Stimulated activated CD4-positive, alpha-beta T cell treated with anti-CD3 and anti-CD28 coated beads, Interleukin-15, amount 100 ng/mL, for 48 hours (primary cell): ENCODE measurements at places on chromosomes 7 and 10.

- DNase-seq, result no peak
Observed at GRCh38 chr10:132521466-132522102, 16.0 kb upstream of the INPP5A start.

DNA sequence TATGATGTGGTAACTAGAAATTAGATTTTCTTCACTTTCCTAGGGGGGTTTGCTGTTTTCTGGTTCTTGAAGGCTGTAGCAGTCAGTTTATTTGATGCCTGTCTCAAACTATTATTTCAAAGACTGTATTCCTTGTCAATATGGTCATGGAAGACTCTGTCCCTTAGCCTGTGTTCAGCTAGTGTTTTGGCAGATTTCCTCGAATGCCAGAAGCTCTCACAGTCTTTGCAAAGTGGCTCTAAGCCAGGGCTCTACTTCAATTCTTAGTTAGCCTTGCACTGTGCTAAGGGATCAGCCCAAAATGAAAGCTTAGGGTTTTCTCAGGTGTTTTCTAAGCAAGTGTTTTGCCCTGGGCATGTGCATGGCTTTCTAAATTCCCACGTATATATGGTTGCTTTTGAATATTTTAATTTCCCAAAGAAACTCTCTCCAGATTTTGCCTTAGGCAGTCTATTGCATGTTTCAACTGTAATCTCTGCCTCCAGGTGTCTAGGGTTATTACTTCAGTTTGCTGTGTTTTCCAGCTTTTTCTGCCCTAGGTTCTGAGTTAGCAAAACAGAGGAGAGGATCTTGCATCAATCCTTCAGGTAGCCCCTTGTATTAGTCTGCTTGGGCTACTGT, 7.2 kb upstream of the C1GALT1 start:
- no peak for DNase-seq

DNA sequence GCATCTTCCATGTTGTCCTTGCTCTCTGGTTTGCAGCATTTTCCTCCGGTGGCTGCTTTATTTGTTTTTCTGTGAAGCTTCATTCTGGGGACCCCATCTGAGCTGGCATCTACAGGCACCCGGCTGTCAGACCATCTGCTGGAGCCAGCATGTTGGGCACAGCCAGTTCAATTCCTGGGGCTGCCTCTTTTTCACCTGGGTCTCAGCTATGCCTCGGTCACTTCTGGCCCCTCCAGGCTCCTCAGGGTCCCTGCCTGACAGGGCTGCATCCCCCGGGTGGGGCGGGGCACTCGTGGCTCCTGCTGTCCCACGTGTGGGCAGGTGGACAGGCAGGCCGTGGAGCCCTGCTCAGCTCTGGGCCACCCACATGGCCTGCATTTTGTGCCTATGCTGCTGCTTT, 8.1 kb downstream of the SCART1 start:
- no peak for DNase-seq

GRCh38 chr7:26306790-26307189, 15.1 kb downstream of the SNX10 start:
- no peak for DNase-seq

DNA sequence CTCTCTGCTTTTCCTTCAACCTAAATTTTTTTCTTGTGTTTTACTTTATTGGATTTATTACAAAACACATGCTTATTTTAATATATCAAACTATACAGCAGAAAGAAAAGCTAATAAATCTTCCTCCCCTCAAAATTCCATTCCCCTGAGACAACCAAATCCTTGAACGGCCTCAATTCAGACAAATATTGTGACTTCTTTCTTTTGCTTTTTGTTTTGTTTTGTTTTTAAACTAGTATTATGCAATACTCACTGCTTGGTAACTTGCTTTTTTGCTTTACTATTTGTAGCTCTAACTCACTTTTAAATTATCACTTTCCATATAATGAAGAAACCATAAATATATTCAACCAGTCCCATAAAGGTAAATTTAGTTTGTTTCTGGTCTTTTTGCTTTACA, 59.4 kb upstream of the CDK1 start:
- DNase-seq, result no peak

DNA sequence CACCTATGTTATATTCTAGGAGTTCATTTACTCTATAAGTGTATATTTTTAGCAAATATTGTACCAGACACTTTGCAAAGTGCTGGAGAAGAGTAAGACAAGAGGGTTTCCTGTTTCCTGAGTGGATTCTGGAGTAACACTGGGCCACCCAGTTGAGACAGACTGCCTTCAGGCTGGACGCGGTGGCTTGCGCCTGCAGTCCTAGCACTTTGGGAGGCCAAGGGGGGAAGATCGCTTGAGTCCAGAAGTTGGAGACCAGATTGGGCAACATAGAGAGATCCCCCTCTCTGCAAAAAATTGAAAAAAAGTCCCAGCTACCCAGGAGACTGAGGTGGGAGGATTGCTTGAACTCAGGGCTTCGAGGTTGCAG, 772 bp upstream of the ZSCAN25 start:
- DNase-seq, result no peak

- DNase-seq, result no peak
Observed at GRCh38 chr10:6039711-6040110, 22.5 kb downstream of the IL2RA start.

GRCh38 chr10:78737883-78738856, 330.6 kb upstream of the ZMIZ1 start:
- DNase-seq, result no peak

GRCh38 chr10:74011770-74012169, 13.9 kb downstream of the VCL start:
- DNase-seq, result no peak

GRCh38 chr10:124351481-124352220, 67.1 kb downstream of the OAT start:
- DNase-seq, result no peak

- DNase-seq, result no peak
Observed at GRCh38 chr10:16828701-16829175, 11.5 kb upstream of the RSU1 start.

GRCh38 chr10:6256439-6256838, 53.7 kb downstream of the PFKFB3 start:
- no peak for DNase-seq

GRCh38 chr7:28729727-28730126, 228.4 kb downstream of the TRIL start:
- DNase-seq, result no peak

DNA sequence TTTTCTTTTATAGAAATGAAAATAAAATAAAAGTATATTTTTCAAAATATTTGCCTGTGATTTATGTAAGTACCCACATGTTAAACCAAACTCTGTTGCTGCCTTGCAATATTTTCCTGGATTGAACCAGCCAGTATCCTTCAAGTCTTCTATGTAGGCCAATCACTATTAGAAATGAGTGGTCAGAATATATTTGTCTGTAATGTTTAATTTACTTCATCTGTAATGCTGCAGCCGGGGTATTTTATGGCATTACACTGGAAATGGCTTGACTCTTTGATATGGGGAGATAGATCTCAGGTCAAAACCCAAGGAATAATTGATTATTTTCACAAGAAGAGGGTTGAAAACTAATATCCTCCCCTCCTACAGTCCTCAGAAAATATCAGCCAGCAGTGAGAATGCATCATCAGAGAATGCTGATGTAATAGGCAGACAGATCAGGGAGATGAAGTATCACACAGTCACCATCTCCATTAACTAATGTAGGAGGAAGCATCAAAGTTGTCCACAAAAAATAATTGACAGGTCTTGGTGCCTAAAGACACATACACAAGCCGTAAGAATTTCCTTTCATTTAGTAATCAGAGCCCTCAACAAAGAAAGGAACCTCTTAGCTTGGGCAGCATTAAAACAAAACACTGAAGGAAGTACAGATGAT, 82.5 kb downstream of the VWDE start:
- DNase-seq, result no peak

DNA sequence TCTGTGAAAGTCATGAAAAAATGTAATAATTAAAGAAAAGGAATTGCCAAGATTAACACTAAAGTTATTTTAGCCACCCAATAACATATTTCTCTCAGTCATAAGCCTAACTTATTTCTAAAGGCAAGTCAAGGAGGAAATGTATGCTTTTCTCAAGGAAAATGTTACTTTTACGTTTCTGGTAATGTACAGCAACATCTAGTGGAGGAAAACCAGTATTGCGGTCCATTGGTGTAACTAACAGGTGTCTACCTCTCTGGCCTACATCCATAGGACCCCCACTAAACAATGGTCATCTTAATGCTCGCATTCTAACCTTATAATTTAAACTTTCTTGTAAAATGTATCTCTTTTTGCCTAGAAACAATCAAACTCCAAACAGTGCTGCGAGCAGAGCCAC, 437.5 kb downstream of the KIF20B start:
- no peak for DNase-seq

DNA sequence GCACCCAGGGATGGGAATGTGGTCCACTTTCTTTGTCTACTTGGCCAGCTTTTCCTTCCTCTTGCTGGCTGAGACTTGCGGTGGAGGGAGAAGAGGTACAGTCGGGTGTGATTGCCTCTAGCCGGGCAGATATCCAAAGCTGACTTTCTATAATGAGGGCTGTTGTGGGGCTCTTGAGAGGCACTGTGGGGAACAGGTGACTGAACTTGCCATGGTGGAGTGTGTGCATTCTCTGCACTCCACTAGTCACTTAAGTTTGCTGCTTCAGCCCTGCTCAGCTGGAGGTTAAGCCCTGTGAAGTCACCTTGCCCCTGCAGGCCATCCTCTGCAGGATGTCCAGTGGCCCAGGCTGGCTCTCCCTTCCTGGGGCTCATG, 116.6 kb downstream of the AOAH start:
- no peak for DNase-seq

GRCh38 chr10:118439824-118440223, 97.7 kb upstream of the FAM204A start:
- no peak for DNase-seq

DNA sequence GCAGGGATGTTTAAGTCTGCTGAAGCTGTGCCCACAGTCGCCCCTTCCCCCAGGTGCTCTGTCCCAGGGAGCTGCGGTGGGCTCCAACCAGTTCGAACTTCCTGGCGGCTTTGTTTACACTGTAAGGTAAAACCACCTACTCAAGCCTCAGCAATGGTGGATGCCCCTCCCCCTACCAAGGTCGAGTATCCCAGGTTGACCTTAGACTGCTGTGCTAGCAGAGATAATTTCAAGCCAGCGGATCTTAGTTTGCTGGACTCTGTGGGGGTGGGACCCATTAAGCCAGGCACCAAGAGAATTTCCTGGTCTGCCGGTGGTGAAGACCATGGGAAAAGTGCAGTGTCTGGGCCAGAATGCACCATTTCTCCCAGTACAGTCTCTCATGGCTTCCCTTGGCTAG, 56.0 kb downstream of the CCDC7 start:
- DNase-seq, result no peak
